ENCODE measurements at places on chromosomes 6 and 20. TPM values are rescaled to one million over a fixed set of nuclear protein-coding genes. Genes with fewer than 3 reads are reported as not detected.

GRCh38 chr6:35273822-35274559 lies 14.5 kb downstream of the ZNF76 start:
- no peak for DNase-seq

GRCh38 chr6:125153391-125154117 lies at the start of gene TPD52L1:
Gene TPD52L1, plus strand, starts transcription at chr6:125153773. Its CDS starts 179 bp downstream, at chr6:125153952.
- DNase-seq, result peak; percentile 84

GRCh38 chr20:36408219-36408618 lies 102.1 kb downstream of the DLGAP4 start:
- DNase-seq, result no peak

Gene SIRPD
- 0.42 TPM for total RNA-seq

DNA sequence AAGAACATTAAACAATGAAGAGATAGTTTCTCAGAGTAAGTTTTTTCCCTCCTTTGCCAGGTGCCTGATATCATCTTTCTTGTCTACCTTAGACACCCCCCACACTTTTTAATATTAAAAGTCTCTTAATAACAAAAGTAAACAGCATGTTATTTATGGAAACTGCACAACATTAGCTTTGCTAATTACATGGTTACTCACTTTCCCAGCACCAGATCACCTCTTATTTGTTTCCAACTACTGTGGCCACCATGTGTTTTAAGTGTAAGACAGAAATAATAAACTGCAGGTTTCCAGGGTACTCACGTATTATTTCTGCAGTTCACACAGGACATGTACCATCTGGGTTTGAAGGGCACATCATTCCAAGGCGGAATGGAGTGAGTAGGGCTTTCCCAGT lies 125.0 kb downstream of the TRMT11 start:
- DNase-seq, result no peak

GRCh38 chr20:46010491-46011391 lies 2.0 kb downstream of the MMP9 start:
- DNase-seq, result no peak

DNA sequence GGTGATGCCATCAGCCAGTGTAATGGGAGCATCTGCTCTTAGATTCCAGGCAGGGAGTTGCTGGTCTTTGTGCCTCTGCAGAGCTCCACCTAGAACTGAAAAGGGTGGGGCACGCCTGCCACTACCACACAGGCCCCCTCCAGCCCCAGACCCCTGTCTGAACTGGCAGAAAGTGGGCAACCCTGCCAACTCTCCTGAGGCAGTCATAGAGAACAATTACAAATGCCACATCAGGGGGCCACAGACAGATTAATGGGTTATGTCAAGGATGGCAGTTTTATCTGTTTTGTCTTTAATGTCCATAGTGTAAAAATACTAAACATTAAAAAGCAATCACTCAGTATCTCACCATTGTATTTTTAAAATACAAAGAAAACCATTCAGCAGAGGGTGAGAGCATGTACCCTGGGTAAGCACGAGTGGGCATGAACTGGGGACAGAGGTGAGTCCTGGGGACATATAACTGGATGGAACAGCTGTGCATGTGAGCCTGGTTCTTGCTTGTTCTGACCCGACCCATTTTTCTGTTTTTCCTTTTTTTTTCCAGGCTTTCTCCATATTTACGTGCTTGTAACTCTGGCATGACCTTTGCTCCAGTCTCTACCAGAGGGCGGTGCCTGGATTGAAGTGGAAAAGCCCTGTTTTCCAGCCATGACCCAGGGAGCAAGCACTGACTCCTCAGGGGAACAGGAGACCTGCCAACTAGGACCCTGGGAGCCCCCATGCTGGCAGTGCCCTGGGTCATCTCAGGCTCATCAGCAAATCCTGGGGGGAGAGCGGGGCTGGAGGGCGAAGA lies 8.2 kb downstream of the TRAF3IP2 start:
- DNase-seq, result no peak

Gene LGSN
- total RNA-seq, result not detected

DNA sequence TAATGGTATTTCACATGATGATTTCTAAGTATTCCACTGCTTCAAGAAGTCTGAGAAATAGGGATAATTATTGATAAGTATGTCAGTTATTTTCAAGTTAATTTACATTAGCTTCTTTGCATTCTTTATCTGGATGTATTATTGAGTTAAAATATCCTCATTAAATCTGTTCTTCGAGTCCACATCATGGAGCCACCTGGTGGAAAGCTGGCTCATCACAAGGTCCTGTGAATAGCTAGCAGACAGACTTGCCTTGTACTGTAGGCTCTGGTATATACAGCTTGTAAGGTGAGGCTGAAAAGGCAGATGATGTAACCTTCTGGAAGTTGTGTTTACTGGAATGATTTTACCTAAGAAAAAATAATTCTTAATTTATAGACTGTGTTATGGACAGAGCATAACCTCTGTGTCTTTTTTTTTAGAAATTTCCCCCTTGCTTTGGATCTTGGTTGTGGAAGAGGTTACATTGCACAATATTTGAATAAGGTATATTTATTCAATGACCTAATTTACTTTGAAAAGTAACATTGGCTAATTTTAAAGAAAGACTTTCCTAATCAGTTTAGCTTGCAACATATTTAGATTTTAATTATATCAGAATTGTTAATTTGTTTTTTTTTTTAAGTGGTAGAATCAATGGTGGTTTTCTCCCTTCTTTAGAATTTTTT lies 3.5 kb downstream of the NDUFAF5 start:
- no peak for DNase-seq

Gene PCK1
- 0.39 TPM for total RNA-seq

- no peak for DNase-seq
Measured at GRCh38 chr6:45920819-45921511, 94.7 kb downstream of the CLIC5 start.

- DNase-seq, result no peak
Measured at GRCh38 chr6:73508776-73509175, 12.1 kb downstream of the EEF1A1 start.

GRCh38 chr6:158457616-158458278 lies 102.1 kb upstream of the TMEM181 start:
- DNase-seq, result no peak

GRCh38 chr20:14067603-14068002 lies 72.3 kb downstream of the MACROD2 start:
- DNase-seq, result no peak

DNA sequence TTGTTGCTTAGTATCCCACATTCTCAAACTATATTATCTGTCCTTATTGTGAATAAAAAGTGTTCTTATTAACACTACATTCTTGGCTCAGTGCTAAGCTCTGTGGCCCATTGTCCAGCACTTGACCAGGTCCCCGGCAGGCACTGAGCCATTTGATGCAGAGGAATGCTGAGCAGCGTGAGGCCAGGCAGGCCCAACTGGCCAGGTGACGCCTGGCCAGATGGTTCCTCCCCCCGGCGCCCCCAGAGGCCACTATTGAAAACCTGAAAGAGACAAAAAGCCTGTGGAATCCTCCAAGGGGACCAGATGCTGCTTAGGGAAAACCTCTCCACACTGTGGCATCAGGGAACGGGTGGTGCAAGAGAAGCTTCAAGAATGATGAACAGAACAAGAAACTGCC lies 597.5 kb upstream of the JAG1 start:
- no peak for DNase-seq

Gene SIRPA
- 41.4 TPM for total RNA-seq

- no peak for DNase-seq
Measured at GRCh38 chr20:40769677-40770285, 80.7 kb upstream of the MAFB start.

GRCh38 chr6:99016355-99016754 lies 68.6 kb upstream of the FBXL4 start:
- no peak for DNase-seq

- no peak for DNase-seq
Measured at GRCh38 chr6:89924231-89924630, 30.0 kb downstream of the GJA10 start.

DNA sequence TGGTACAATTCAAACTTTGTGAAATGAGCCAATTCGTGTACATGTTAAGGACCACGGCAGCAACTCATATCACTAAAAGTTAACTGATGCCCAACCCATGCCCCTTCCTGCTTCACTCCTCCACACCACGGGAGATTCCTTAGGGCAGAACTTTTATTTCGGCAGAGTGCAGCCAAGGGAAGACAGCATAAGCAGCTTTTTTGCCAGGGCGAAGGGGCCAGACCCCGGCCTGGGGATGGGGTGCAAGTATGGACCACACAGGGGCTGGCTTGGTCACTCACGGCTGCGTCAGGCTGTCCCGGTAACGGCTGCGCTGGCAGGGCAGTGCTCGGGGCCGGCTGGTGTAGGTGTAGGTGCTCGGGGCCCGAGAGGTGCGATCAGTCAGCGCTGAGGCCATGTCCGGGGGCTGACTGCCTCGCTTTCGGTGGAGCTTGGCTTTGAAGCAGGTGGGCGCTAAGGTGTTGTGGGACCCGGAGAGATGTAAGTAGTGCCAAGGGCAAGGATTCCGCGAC lies 792 bp downstream of the RSPH3 start:
- DNase-seq, result no peak

Gene ULBP2
- 0.66 TPM for total RNA-seq

DNA sequence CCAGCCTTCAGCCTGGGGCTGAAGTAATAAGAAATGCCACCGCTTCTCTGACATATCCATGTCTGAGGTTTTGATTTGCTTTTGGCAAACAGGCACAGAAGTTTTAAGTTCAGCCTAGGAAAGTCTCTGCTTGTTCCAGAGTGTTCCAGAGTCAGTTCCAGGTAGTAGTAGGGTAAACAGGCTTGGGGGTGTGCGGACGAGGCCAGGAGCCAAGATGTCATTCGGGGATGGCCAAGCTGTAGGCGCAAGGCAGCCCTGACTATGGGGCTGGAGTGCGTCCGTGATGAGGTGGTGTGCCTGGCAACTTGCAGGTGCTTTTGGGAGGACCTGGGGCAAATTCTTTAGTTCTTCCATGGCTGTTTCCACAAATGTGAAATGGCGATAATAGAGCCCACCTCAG lies 60.3 kb downstream of the IRF4 start:
- DNase-seq, result no peak

GRCh38 chr20:50722424-50723155 lies 8.8 kb upstream of the PARD6B start:
- DNase-seq, result no peak

DNA sequence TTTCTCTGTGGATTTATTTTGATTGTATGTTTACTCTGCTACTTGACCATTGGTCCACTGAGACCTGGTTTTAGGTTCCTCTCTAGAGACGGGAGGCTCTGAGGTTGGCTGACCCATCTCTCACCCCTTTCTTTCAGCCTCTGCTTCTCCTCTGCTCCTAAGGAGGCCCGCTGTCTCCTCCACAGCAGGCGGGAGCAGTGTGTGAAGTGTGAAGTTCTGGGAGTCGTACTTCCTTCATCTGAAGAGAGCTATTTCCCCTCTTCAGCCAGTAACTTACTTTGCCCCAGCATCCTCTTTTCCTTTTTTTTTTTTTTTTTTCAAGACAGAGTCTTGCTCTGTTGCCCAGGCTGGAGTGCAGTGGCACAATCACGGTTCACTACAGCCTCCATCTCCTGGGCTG lies 21.1 kb downstream of the PDRG1 start:
- no peak for DNase-seq

DNA sequence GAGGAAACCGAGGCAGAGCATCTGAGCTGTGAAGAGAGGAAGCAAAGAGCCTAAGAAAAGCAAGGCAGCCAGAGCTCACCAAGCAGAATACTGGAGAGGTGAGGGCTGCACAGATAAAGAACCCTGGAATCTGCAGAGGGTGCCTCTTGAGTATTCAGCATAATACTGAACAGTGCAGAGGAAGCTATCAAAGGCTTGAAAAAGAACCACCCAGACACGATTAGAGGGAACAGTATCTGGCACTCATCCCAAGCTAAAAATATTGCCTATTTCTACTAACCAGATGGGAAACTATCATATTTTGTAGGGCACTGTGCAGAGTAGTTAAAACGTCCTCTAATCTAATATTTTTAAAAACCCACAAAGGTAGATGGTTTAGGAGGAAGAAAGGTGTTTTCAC lies 41.8 kb upstream of the OPRM1 start:
- DNase-seq, result no peak

DNA sequence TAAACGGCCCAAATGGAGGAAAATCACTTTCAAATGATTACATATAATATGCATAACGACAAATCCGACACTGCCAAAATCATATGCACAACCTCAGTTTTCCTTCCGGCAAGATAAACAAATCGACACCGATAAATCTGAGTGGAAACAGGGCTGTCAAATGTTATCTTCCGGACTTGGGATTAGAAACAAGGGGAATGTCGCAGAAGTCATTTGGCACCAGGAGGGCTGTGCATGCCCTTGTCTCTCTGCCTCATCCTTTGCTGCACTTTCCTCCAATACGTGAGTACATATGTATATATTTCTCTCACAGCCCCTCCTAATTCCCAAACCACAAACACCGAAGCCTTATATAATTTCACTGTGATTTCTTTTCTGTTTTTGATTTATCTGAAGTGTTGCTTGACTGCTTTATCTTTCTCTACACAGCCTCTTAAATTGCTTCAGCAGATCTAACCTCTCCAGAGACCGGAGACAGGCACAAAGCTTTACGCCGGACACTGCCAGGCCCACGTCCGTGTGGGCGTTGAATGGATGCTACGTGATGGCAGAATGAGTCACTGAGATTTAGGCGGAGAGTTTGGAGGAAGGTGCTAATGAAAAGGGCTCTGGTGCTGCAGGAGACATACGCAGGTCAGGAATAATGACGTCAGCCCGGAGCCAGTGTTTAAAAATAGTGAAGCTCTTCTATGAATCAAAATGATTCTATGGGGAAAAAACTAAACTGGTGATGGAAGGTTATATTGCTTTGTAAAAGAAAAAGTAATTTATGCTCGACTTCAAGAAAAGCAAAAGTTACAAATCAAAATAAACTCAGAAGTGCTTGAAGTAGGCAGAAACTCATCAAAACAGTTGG lies 21.0 kb upstream of the PRELID3B start:
- no peak for DNase-seq

- DNase-seq, result no peak
Measured at GRCh38 chr6:43444582-43444981, 10.8 kb downstream of the DLK2 start.

DNA sequence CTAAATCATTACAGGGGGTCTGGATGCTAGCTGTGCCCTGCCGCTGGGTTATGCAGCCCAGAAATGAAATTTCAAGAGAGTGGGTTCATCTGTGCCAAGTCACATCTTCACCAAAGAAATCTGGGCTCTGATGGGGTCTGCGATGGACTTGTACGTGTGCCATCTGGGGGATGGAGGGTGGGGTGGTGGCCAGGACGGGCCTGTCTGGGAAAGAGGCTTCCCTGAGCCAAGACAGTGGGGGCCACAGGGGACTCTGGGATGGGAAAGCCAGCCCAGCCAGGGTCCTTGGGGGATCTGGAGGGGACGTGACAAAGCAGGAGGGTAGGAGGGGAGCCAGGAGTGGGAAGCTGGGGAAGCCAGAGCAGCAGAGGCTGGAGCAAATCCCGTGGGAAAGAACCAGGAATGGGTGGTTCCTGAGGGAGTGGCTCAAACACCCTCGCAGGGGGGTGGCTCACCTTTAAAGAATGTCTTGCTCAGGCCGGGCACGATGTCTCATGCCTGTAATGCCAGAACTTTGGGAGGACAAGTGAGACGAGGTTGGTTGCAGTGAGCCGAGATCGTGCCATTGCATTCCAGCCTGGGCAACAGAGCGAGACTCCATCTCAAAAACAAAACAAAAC lies 36.3 kb upstream of the SULF2 start:
- DNase-seq, result no peak

DNA sequence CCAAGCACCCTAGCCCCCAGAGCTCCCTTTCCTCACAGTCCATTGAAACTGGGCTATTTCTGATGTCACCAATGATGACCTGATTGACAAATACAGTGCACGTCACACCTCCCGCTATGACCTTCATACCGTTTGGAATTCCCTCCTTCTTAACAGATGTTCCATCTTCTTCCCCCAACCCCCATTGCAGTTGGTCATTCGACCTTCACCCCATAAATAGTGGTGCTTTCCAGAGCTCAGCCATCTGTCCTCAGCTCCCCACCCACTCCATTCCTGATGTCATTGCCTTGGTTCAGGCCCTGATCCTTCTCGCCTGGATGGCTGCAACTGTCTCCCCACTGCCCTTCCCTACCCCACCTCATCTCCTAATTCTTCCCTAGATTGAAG lies 198.5 kb downstream of the SOD2 start:
- DNase-seq, result no peak
